SK-N-SH treated with all-trans-retinoic acid at 6 μM for 48 hours (cell line): ENCODE measurements at places on chromosomes 3 and 15.
A peak's percentile ranks its signal among the peaks of the same experiment; 100 is the strongest.

- ATAC-seq: peak; percentile 26; the same call in 2 of the 3 replicates
Observed at GRCh38 chr3:9600597-9600996, 47.0 kb upstream of the LHFPL4 start.

DNA sequence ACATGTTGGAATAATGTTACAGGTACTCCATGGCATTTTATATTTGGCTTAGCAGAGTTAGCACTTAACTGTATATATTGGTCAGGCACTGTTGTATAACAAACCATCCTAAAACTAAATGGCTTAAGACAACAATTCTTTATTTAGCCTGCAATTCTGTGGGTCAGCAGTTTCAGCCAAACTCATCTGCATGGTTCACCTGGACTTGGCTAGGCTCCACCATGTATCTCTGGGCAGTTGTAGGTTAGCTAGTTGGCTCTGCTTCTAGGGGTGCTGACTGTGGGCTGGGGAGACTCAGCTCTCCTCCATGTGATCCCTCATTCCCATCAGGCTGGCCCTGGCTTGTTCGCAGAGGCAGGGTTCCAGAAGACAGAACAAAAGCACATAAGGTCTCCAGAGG is 34.4 kb downstream of the RARB start:
- no peak for ATAC-seq

DNA sequence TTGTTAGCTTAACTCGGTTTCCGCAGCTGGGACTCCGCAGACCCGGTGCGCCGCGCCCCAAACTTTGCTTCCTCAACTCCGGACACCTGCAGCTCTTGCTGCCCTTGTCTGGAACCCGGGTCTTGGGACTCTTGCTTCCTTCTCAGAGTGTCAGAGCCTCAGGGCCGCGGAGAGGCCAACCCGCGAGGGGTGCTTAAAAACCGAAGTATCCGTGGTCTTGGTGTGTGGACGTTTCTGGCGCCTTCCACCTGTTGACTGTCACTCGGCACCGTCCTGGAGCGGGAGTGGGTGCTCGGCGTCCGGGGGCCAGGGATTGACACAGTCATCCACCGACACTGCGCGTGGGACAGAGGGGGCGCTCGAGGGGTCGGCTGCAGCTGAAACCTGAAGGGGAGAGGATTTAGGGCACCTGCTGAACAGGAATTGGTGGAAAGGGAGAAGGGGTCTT is 386 bp downstream of the SQOR start:
- ATAC-seq: peak; percentile 70

DNA sequence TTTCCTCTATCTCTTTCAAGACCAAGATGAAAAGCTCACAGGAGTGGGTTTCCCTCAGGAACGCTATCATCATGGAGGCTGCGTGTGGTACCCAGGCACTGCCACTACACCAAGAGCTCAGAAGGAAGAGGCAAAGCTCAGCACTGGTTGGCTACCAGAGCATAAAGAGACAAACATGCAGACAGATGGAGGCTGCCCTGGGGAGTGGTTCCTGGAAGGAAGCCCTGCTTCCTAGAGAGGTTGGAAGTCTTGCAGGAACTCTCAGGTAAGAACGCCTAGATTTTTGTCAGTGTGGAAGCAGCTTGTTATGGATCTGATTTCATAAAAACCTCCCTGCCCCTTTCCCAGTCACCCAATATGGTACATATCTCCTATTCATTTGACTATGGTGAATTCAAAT is 49.9 kb upstream of the ADCY5 start:
- no peak for ATAC-seq

DNA sequence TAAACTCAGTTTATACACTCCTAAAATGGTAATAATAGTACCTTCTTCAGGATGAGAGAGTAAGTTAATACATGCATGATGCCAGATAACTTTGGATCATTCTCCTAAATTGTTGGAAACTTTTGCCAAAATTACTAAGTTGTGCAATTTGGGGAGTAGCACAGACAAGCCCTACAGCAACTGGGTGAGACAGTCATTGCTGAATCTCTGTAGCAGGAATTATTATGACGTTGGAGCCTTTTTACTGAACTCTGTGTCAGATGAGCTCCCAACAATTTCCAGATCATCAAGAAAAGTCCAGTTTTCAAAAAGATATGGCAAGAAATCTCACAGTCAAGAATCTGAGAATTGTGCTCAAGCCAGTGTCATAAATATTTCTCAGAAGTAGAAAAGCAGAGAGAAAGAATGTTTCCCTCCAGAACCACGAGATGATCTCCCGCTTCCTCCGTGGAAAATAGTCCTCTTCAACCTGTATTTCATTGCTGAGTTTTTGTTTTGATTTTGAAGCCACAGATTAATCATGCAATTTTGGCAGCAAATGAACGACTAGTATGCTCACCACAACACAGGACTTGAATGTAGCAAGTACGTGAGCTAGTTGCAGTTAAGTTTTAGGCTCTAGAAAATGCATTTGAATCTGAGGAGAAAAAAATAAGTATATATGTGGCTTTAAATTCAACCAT is 485.4 kb downstream of the CNTN6 start:
- ATAC-seq: no peak

DNA sequence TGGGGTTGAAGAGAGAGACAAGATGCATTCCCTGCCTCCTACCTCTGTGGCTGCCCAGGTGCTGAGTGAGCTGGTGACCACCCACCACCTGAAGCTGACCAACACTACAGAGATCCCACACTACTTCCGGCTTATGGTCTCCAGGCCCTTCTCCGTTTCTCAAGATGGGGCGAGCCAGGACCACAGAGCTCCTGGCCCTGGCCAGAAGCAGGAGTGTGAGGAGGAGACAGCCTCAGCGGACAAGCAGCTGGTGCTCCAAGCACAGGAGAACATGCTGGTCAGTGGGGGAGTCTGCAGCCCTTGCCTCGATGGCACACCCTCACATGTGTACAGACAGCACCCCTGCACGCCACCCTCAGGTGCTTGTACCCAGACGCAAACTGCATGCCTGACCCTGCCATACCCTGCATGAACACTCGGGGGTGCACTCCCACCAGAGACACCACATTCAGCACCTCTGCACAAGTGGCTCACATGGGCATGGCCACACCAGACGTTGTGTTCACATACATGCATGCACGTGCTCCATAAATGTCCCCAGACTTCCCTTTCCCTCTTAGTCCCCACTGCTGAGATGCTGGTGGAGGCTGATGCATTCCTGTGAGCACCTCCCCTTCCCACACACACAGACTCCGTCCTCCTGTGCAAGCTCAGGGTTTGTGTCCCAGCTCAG is 19.0 kb downstream of the ACAA1 start:
- ATAC-seq: peak; percentile 83

DNA sequence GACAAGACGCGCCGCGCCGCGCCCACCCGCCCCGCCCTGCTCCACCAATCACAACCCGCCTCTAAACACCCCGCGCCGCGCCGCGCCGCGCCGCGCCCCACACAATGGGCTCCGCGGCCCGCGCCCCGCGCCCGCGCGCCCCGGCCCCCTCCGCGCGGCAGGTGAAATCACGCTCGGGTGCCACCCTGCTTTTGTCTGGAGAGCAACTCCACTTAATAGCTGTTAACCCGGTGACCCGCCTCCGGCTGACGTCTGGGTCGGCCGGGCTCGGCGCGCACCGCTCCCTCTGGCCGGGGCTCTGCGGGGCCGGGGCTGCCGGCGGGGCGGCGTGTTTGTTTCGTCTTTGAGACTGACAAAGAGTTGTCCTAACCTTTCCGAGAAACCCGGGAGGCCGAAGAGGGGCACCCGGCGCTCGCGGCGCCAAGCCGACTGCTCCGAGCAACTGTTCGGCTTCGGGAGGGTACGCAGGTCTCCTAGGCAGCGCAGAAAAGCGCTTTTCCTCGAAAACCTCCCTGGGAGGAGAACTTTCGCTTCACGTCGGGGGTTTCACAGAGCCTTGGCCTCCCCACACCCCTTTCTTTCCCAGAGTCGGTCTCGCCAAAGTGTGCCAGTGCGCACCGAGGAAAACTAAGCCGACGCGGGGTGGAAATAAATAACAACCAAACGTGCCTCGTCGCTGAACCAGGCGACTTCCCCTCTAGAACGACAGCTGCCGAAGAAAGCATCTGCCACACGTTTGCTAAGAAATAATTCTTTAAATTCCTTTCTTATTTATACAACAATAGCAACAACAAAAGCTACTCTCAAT is 518.4 kb downstream of the FOXP1 start:
- peak; percentile 31 for ATAC-seq

- no peak for ATAC-seq
Observed at GRCh38 chr3:162863579-162863978, 1367.0 kb downstream of the OTOL1 start.

DNA sequence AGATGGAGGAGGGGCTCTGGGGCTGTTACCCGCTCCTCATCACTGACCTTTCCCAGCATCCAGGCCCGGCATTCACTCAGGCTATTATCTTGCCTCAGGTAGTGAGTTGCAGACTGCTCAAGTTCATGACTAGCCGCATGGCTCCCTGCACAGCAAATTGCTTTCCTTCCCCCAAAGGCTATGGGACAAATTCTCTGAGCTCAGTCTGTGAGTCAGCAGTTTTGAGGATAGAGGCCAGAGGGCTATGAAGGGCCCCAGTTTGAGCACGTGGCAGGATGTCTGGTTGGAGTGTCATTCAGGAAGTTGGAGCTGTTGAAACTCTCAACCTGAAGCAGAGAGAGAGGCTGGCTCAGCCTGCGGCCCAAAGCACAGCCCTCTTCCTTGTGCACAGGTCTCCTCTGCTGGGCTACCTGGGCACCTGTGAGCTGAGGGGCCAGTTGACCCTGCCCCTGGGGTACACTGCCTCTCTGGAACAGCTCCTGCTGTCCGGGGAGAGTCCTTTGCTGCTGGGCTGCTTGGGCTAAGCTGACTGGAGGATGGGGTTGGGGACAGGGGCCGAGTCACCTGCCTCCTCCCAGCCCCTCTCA is 7.9 kb downstream of the FAH start:
- peak; percentile 83 for ATAC-seq

DNA sequence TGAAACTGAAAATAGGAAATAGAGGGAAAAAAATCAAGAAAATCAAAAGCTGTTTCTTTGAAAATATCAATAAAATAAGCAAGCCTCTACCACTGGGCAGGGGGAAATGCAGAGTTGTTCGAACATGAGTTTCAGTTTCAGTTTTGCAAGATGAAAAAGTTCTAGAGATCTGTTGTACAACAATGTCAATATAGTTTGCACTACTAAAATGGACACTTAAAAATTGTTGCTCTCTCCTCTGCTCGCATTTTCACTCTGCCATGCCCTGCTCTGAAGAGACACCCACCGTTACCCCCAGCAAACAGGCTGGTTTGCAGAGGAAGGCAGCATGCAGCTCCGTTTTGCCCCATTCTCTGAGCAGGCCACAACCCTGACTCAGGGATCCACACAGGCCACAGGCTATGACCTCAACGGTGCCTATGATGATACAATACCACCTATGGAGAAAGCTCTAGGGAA is 64.5 kb downstream of the ZNF148 start:
- no peak for ATAC-seq

- peak; percentile 54 for ATAC-seq
Observed at GRCh38 chr3:152051501-152052404, 178.3 kb downstream of the SUCNR1 start.

GRCh38 chr3:52453496-52454249 is at the start of gene TNNC1:
TNNC1 (minus strand) TSS chr3:52454041; CDS start chr3:52454015, 26 bp downstream.
- ATAC-seq: no peak

DNA sequence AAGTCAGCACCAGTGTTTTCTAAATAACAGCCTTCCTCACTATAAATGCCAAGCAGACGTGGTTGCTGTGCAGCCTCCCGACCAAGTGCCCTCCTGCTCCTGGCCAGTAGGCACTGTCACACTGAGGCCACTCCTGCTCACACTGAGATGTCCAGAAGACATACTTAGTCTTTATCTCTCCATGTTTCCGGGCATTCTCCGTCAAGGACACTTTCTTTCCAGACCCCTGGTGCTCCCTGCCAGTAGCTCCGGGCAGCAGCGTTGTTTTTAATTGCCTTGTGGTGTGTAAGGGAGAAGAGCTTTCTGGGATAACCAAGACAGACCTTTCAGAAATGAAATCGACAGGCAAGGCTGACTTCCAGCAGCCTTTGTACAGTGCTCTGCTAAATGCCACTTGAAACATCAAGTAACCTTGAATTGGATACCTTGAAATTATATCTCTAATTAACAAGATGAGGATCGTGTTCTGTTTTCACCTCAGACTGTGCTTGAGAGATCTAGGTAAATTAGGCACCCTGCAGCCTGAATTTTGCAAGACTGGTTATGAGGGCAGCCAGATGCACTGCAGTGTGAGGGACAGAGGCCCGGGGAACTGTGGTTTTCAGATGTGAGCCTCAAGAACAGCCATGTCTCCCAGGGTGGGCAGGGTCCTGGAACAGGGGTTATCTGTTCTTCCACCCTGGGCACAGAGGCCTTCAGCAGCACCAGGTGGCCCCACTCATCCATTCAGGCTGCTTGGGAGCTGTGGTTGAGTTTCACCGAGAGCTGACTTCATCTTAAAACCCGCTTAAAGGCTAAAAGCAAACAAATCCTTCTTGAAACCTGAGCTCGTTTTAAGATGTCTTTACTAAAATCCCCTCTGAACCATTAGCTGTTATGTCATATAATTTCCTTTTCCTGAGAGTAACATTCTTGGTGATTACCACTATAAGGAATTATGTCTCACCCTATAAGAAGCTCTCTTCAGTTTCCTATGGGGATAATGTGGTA is 105.5 kb upstream of the IL12A start:
- ATAC-seq: peak; percentile 71

- no peak for ATAC-seq
Observed at GRCh38 chr3:33467786-33468185, 27.6 kb upstream of the UBP1 start.

DNA sequence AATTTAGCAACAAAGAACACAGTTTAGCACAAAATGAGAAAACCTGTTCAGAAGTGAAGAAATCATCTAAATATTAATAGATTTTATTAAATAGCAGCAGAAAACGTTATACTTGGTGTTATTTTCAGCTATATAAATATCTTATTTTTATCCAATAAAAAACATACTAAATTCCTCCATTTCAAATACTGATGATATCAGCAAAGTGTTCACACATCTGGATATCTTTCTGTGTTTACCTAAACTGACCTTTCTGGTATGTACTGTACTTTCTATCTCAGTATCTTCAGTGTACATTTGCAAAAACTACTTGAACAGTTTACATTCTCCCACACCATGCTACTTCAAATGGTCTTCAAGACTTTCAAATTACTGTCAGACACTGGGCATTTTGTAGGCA is 179.9 kb downstream of the ZBTB20 start:
- ATAC-seq: no peak

- no peak for ATAC-seq
Observed at GRCh38 chr3:151436675-151437446, 24.0 kb downstream of the IGSF10 start.

GRCh38 chr15:68418611-68419161 is 13.3 kb downstream of the ITGA11 start:
- no peak; the same call in 2 of the 3 replicates for ATAC-seq

DNA sequence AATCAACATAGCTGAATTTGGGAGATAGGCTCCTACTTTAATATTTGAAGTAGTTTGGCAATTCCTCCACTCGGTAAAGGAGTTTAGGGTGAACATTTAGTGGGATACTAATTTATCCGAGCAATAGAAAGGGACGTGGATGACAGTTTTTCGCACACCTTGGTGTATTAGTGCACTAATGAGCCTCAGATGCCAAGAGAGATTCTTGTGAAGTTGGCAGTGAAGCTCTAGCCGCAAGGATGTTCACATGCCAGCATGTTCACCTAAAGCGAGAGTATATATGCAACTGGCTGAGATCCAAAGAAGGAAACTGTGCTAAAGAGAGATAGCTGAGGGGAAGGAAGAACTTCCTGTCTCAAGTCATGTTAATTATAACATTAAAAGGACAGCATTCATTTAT is 58.5 kb downstream of the TGFBR2 start:
- no peak for ATAC-seq
